NCI-H1092 (cell line): ENCODE measurements at places on chromosomes 5 and 9.

DNA sequence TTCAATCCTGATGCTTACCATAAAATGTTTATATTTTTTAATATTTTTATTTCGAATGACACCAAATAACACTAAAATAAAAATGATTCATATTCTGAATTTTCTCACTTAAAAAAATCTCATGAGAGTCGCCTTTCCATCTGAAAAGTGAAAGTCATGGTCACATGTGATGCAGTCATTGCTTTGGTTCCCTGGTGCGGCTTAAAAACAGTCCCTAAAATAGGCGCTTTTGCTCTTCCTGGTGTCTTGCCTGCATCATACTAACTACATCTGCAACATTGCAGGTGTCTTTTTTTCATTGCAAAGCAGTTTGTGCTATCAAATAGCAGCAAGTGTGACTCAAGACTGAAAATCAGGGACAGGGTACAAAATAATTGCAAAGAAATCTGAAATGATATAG is 185.2 kb upstream of the NREP start:
- no peak for DNase-seq

DNA sequence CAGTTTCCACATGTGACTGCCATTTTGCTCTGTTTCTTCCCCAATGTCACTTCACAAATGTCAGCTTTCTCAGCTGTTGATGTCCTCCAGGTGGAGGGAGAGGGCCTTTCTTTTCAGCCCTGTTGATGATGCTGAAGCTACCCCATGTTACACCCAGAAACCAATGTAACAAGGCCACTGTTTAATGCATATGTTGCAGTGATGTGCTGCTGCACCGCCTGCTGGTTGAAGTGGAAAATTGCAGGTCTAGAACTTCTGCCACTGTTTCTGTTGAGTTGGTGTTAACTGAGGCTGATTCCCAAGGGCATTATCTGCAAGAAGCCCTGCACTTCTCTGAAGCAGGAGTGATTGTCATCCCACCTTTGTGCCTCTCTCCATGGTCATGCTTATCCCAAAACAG is 428.4 kb downstream of the KDM4C start:
- no peak for DNase-seq

DNA sequence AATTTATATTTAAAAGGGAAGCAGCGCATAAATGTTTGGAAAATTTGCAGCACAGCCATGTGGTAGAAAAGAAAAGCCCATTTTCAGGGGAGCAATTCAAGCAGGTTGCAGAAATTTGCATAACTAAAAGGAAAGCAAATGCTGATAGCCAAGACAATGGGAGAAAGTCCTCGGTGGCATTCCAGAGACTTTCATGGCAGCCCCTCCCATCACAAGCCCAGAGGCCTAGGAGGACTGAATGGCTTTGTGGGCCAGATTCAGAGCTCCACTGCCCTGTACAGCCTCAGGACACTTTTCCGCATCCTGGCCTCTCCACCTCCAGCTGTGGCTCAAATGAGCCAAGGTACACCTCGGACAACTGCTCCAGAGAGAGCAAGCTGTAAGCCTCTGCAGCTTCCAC is 462.9 kb downstream of the CDK5RAP2 start:
- DNase-seq: no peak

- DNase-seq: peak; percentile 22
Observed at GRCh38 chr9:109355564-109356297, 34.9 kb upstream of the EPB41L4B start.

- DNase-seq: no peak
Observed at GRCh38 chr9:127197861-127198430, 66.6 kb upstream of the GARNL3 start.

DNA sequence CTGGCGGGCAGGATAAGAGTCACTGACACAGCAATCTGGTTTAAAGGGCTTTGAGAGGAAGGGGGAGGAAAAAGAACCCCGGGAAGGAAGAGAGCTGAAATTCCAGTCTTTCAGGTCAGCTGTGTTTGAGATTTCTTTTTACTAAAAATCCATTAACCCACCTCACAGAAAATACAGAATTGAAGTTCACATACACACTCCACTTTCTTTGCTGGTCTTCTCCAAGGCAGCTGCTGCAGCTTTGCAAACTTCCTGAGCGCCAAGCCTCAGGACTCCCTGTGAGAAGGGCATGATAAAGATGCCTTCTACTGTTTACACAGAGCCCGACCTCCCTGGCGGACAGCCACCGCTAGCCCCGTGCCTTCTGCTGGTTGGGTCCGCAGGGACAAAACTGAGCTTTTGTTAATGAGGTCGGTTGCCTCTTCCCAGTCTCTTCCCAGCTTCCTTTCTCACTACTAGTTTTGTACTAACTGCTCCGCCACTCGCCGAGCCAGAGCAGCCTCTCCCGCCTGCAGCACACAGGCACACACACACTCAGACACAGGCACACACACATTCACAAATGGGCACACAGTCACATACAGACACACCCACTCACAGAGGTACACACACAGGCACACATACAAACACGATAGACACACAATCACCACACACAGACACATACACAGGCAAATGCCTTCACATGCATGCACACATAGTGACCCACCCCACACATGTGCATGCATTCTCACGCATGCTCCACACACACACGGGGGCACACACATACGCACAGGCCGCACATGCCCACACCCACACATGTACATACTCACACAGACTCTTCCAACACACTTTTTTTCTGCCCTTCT is at the start of gene FREM1:
Gene FREM1, minus strand, starts transcription at position 468 of the 845 bp plus-strand sequence. CDS start 41,451 bp downstream, outside the sequence.
- DNase-seq: peak; percentile 69

- DNase-seq: no peak
Observed at GRCh38 chr9:68492806-68493205, 47.9 kb downstream of the TMEM252 start.

DNA sequence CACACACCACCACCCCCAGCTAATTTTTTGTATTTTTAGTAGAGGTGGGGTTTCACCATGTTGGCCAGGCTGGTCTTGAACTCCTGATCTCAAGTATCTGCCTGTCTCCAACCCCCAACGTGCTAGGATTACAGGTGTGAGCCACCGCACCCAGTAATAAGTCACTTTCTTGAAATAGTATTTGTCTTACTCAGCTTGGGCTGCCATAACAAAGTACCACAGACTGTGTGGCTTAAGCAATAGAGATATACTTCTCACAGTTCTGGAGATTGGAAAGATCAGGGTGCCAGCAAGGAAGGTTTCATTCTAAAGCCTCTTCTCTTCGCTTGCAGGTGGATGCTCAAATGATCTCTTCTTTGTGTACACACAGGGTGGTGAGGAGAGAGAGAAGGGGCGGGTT is 99.8 kb downstream of the ARRDC3 start:
- no peak for DNase-seq

DNA sequence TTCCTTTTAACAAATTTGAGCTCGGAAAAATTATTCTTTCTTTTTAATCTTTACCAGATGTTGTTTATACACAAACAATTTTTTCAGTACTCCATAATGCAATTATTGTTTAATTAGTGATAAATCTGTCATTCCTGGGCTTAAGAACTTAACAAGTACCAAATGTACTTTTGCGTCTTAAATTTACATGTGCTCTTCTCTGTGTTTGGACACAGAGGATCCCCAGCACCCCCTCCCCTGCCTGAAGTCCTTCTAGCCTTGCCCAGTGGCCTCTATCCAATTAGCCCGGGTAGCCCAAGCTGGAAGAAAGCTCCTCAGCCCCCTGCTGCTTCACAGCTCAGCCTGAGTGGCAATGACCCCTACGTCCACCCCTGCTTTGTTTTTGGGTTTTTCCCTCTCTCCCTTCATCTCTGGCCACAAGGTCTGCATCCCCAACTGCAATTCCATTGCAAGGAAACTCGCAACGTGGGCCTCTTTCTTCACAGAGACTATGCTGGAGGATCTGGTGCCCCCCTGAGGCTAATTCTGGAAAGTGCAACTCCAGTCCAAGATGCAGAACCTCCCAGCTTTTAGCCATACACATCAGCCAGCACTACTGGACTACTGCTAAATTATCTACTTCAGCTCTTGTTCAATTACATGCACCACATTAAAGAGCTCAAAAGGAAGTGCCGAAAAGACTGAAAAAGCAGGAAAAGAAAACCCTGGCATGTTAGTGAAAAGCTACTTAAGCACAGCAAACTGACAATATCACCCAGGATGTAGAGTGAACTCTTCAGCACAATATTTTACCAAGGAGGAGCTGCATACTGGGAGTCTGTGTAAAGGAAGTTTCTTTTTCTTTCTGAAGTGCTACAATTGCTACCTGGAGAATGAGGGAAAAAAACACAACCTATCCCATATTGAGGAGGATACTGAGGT is 186.2 kb downstream of the FANCC start:
- peak; percentile 61 for DNase-seq

- DNase-seq: no peak
Observed at GRCh38 chr5:142426129-142427014, 101.6 kb upstream of the SPRY4 start.

DNA sequence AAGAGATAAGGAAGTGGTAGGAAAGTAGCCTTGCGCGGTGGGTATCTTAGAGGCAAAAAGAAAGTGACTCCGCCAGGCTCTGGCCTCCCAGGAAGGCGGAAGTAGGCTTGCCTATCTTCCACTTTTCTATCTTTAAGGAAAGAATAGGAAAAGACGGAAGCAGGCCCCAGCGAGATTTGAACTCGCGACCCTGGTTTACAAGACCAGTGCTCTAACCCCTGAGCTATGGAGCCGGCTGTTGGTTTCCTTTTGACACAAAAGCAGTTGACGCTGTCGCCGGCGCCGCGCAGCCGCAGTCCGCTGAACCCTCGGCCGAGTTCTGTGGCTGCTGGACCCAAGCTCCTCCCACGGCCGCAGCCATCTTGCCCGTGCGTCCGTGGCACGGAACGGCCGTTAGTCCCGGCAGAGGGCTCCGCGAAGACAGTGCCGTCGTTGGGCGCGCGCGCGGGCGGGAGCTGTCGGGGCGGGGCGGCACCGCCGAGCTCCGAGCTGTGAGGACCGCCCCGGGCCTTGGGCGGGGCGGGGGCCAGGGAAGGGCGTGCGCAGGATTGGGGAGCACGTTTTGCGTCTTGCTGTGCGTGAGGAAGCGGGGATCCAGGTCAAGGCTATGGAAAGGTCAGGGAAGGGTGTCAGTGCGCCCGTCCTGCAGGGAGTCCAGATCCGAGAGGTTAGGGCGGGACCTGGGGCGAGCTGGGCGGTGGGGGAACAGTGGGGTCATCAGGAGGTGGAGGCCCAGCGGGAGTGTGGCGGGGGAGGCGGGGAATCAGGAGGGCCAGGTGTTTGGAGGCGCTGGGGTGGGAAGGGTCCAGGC is 13.3 kb downstream of the TRIM7 start:
- no peak for DNase-seq

GRCh38 chr5:150409638-150410523 is 2.8 kb downstream of the CD74 start:
- peak; percentile 73 for DNase-seq

GRCh38 chr5:171272996-171273970 is 35.8 kb upstream of the TLX3 start:
- DNase-seq: no peak
